Right atrium auricular region (tissue), 2 donors: ENCODE measurements at places on chromosomes 4 and X.

- DNase-seq, result no peak
Measured at GRCh38 chrX:141443922-141444321, 140.6 kb downstream of the SPANXA1 start.

GRCh38 chr4:87080462-87080861 is 140.0 kb downstream of the KLHL8 start:
- no peak for DNase-seq

DNA sequence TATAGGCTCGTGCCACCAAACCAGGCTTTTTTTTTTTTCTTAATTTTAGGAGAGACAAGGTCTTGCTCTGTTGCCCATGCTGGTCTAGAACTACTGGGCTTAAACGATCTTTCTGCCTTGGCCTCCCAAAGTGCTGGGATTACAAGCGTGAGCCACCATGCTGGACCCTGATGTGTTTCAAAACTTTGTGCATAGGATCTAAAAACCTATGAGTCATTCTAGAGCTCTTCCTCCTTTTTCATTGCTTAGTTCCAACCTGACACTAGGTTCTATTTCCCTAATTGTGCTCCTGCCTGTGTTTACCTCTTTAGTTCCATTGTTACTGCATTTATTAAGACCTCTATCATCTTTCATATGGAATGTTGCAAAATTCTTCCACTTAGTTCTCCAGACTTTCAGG is 57.3 kb downstream of the HPGD start:
- DNase-seq, result no peak

GRCh38 chr4:146107587-146108240 is 67.8 kb upstream of the LSM6 start:
- DNase-seq, result no peak

- DNase-seq, result no peak
Measured at GRCh38 chrX:46575586-46575985, 2.0 kb downstream of the CHST7 start.

DNA sequence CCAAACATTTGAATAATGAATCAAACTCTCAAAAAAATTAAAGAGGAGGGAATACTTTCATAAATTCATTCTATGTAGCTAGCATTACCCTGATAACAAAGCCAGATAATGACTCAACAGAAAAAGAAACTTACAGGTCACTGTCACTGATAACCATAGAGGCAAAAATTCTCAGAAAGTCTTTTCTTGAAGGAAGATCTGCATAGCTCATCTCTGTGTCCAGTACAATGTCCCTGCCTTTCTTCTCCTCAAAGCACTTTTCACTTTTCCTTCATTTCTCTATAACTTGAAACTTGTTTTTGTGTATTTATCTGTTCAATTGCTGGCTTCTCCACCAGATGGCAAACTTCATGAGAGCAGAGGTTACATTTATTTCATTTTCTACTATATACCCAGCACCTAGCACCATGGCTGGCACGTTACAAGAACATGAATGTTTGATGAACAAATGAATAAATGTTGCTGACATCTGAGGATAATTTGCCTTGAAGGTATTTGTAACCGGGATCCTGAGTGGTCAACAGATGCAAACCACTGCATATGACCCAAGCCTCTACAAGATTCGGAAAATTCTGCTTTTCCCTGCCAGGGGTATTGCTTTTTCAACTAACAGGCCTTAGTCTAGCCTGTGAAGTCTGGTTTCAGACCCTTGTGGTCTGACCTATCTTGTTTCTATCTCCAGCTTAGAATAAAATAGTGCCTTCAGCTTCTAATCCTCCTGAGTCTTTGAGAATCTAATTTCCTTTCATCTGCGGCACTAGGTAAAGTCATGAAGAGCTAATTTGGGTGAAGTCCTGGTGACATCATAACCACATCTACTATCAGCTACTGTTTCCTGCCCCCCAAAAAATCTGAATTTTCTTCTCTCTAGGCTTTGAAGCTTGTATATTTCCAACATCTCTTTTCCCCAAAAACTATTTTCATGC is 52.5 kb upstream of the ANTXR2 start:
- DNase-seq, result no peak

DNA sequence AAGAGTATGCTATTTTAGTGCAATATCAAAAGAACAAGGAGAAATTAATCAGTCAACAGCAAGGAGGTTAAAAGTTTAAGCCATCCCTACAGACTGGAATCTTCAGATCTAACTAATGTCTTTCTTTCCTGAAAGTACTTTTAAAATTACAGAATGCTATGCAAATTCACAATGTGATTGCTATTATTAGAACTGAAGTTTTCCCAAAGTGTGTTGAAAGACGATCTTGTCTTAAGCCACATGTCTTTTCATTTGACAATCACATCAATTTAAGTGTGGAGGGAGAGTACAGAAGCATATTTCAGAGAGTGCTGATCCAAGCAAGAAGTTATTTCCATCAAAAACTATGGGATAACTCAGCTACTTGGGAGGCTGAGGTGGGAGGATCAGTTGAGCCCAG is 64.7 kb upstream of the TNIP3 start:
- DNase-seq, result no peak

- DNase-seq, result no peak
Measured at GRCh38 chrX:18890724-18891547, 93.0 kb downstream of the PHKA2 start.

- DNase-seq, result no peak
Measured at GRCh38 chr4:54659749-54660535, 2.2 kb downstream of the KIT start.

DNA sequence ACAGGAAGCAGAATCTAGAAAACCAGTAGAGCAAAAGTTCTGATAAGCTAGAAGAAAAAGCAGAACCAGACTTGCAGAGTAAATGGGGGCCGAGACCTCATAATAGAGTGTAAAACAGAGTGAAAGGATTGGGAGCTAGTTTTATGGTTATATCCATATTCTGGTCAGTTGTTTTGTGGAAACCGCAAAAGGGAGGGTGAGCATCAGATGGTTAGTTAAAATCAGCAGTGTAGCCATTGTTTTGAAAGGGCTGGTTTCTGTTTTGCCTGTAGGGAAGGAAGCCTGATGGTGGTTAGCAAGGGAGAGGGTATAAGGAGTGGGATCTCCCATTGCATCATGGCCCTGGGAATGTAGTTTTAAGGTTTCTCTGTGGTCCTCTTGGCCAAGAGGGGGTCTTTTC is 17.2 kb upstream of the CCNI start:
- DNase-seq, result no peak

GRCh38 chr4:23373261-23373660 is 516.6 kb downstream of the PPARGC1A start:
- DNase-seq, result peak; percentile 60

GRCh38 chrX:142663330-142664095 is 362.2 kb upstream of the SPANXN4 start:
- no peak for DNase-seq

DNA sequence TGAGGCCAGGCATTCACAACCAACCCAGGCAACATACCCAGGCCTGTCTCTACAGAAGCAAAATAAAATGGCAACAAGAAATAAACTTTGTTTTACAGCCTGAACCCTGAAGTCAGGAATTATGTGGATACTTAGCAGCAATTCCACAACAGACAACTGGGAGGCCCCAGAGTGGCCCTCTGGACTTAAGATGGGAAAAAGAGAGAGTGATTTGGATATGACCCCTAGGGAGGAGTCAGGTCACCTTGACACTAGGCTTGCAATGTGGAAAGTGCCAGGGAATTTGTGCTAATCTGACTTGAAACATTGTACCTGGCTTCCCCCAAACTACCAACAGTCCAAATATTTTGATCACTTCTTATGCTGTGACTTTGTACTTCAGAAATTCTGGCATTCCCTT is 193.1 kb downstream of the PARM1 start:
- no peak for DNase-seq

DNA sequence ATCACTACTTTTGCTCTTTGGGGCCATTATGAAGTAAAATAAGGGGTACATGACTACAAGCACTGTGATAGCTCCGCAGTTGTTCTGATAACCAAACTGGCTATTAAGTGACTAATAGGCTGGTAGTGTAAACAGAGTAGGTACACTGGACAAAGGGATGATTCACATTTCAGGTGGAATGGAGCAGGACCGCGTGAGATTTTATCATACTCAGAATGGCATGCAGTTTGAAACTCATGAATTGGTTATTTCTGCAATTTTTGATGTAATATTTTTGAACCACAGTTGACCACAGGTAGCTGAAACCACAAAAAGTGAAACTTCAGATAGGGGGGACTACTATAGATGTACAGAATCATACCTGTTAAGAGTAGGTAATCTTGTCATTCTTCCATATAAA is 55.8 kb downstream of the PAK3 start:
- no peak for DNase-seq

- DNase-seq, result no peak
Measured at GRCh38 chrX:5979338-5979737, 249.3 kb downstream of the NLGN4X start.

GRCh38 chrX:28876408-28876807 is 289.2 kb downstream of the IL1RAPL1 start:
- no peak for DNase-seq

DNA sequence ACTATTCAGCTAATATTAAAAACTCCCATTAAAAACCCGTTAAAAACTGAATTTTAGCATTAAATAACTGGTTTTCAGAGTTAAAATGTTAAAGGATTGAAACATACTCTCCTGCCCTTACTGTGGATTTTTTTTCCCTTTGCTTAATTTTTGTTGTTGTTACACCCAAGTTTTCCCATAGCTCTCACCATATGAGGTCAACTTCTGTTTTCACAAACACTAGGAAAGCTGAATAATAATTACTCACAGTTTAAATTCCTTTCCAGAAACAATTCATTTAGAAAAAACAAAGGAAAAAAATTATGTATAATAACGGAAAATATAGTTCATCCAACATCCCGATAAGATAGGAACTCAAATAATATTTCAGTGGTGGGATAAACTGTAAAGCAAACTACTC is 129.0 kb downstream of the PPP3CA start:
- no peak for DNase-seq

GRCh38 chrX:7115557-7115956 is 32.0 kb upstream of the STS start:
- no peak for DNase-seq

DNA sequence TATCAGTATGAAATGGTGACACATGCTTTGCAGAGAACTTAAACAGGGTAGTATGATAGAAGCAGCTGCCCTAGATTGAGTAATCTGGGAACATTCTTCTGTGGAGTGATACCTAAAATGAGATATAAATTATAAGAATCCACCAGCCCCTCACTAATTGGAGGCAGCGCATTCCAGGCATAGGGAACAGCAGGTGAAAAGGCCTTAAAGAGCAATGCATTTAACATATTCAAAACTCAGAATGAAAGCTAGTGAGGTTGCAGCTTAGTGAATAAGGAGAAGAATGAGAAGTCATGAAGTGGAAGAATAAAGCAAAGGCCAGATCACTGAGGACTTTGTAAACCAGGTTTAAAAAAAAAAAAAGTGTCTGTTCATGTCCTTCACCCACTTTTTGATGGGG is 4.9 kb upstream of the ODAM start:
- no peak for DNase-seq

DNA sequence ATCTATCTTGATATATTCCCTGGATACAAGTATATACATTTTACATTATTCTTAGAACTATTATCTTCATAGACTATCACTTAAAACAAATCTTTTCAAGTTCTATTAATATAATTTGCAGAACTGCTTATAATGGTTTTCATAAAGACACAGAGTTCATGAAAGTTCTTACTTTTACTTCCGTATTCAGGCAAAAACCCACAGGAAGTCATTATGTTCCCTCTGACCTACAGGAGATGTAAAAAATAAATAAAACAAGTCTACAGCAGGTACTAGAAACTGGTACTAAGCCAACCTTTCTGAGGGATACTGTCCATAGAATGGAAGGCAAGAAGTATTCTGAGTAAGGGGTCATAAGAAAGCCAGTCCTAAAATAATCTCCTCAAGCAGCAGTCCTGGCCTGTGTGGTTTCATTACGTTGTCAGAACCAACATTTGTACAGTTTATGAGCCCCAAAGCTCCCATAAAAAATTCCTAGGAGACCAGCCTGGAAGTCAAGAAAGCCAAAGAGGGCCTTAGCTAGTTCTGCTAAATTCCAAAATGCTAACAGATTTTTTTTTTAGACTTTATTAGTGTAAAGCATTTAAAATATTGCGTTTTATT is 68.6 kb downstream of the CAMK2D start:
- DNase-seq, result no peak

DNA sequence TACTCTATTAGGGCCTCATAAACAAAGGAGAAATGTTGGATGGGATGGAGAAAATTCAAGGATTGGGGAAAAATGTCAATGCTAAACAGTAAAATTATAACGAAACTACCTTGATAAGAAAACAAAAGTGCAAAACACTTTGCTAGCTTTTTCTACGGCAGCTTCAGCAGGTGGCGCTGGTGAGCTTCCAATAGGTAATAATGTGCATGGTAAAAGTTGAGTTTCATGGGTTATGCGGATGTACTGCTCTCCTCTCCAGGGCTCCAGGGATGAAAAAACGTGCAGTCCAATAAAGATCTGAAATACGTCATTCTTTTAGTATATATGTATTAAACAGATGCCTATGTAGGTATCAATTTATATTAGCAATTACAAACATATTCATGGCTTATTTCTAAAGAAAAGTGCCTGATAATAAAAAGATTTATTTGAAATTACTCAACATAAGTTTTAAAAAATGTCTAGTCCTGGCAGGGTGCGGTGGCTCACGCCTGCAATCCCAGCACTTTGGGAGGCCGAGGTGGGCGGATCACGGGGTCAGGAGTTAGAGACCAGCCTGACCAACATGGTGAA is 239.6 kb downstream of the GRXCR1 start:
- DNase-seq, result no peak

- no peak for DNase-seq
Measured at GRCh38 chrX:51496501-51497291, at the start of gene NUDT11. TSS of gene NUDT11 (minus strand) at chrX:51496592. CDS start at chrX:51496444, 148 bp downstream.

DNA sequence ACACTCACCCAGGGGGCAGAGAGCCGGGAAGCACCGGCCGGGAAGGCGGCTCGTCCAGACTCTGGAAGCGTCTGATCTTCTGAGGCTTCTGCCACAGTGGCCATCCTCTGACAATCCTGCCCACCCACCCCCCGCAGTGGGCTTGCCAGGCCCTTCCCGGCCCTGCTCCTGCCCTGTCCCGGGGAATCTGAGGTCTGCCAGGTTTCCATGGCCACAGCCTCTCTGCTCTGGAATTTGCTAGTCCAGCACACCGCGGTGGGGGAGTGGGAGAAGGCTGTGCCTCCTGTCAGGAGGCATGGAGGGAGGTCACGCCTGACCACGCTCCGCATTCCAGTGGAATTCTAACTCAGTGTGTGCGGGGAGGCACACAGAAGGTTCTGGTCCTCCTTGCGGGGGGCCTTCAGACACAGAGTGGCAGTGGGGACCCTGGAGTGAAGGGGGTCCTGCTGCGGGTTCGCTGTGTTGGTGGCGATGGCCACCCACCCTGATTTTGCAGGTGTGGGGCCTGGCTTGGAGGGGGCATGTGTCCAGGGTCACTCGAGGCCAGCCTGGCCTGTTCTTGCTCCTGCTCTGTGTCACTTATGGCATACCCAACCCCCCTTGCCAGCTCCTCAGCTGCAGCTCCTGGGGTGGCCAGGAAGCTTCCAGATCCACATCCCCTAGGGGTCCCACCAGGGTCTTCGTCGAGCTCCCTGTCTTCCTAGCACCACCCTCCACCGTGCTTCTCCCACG is 55.6 kb upstream of the ADRA2C start:
- no peak for DNase-seq

DNA sequence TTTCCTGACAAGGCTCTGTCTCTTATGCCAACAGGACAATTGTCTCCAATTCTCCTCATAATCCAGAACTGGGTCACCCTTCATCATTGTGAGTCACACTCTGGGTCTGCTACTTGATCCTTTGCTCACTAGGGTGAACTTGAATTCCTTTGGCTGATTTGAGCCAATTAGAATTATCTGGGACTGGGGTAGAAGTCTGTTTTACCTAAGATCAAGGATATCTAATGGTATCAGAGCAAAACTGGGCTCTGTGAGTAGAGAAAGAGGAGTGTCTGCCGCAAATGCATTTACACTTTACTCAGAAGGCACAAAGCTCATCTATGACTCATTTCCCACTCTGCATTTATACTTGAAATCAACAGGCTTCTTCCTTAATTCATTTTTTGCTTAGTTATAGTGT is 72.6 kb downstream of the PITX2 start:
- no peak for DNase-seq
